ENCODE measurements at places on chromosomes 1 and 21.

GRCh38 chr1:41650028-41650880, 165.8 kb upstream of the EDN2 start:
- DNase-seq = no peak

DNA sequence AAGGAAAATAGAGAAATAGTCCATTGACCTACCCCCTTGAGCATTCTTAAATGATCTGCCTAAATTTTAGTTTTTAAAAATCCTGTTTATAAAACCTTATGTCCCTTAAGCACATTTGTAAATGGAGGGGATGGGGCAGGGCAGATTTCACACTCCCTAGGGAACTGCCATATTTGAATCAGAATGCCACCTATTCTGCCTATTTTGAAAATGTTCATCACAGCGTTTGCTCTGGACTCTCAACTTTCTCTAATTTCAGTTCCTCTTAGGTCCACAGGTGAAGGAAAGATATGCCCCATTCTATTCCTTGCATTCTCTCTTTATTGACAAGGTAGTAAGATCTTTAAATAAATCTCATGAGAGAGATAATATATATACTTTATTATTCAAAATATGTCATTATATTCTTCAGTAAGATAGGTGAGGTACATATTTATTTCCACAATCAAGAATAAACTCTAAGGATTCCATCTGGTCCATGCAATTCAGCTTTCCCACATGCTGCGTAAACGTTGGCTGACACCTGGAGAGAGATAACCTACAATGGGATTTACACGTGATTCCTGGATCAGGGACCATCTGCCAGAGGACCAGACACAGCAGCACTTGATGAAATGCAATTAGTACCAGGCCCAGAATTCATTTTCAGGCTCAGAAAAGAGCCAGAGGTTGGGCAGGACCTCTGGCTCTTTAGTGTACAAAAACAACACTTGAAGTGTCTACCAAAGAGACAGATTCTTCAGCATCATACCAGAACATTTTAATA, 1.2 kb upstream of the LPGAT1 start:
- no peak for DNase-seq

DNA sequence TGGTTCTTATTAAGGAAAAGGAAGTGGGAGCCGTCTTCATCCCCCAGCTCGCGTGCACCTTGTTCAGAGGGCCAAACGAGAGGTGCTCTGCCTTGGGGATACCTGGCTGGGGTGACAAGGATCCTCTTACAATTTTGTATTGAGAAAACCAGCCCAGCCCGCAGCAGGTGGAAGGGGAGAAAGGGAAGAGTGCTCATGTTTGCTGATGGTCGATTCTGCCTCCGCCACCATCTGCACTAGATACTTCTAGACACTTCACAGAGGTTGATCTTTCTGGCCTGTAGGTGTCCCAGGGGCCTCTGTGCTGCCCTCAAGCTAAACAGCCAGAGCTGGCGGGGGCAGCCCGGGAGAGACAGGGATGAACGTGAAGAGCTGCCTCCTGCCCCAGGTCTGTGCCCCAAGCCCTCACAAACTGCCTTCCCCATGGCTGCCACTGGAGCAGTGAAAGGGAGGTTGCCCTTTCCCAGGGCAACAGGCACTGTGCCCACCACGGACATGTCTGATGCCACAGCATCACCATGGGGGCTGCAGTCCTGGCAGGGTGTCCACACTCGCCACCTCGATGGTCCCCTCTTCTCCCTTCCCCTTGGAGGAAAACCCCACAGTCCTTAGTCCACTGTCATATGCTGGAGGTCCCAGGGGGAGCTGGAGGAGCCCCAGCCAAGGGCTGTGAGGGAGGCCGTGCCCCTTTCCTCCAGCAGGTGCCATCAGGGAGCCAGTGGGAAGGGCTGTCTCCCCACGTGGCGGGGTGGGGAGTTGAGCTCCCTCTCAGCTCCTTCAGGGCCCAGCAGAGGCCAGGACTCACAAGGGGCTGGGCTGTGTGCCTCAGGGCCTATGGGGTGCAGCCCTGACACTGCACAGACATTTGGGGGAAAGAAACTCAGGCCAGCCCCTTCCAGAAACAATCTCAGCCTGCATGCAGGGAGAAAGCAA, 8.1 kb downstream of the ADPRS start:
- no peak for DNase-seq

GRCh38 chr1:225471109-225471452, 43.2 kb upstream of the LBR start:
- DNase-seq = no peak

- no peak for DNase-seq
These were observed 33.4 kb upstream of the CD84 start for GRCh38 chr1:160612613-160613218.

GRCh38 chr1:2411801-2412394, 466 bp downstream of the PEX10 start:
- no peak for DNase-seq

- no peak for DNase-seq
These were observed 36.7 kb upstream of the WASF2 start for GRCh38 chr1:27526569-27527222.

DNA sequence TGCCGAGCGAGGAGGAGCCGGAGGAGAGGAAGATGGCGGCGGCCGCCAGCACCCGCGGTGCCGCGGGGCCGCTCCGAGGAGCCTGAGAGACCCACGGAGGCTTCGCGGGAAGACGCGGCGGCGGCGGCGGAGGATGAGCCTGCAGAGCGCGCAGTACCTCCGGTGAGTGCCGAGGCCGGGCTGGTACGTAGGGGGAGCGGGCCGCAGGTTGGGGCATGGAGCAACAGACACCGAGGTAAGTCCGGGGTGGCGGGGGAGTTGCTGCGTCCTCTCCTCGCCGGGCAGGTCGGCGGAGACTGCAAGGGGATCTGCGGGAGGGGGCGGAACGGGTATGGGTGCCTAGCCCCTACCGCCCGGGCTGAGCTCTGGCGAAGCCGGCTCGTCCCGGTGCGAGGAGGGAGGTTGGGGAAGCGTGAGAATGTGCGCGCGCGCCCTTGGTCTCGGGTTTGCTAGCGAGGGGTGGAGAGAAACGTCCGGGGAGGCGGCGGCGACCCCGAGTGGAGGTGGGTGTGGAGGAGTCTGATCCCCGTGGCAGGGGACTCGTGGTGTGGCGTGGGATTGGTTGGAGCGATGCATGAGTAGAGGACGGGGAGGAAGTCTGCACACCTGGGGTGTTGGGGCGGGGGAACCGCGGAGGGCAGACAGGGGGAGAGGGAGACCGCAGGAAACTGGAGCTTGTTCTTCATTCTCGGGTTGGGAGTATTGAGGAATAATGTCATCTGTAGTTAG, at the start of gene SMG7:
SMG7 (plus strand) TSS at position 12 of the 729 bp plus-strand sequence; CDS start at position 134, 122 bp downstream.
- peak; percentile 41 for DNase-seq

- no peak for DNase-seq
These were observed 50.9 kb downstream of the ACTL8 start for GRCh38 chr1:17805869-17806684.

- DNase-seq = no peak
These were observed 4.4 kb downstream of the CLDN19 start for GRCh38 chr1:42735477-42736105.

DNA sequence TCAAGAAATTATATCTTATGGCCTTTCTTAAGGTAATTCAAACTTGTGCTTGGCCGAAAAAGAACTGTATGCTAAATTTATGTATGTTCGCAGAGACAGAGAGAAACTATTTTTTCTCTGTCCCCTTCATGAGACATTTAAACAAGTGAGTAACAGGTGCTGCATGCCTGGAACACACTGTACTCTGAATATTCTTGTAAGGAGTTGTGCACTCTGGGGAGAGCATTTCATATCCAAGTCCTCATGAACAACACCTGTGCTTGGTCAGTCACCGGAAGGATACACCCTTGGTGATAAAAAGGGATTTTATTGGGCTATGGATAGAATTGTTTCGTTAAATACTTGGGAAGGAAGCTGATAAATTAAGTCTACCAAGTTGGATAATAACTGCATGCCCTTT, 220.8 kb upstream of the NRIP1 start:
- DNase-seq = no peak

- DNase-seq = peak; percentile 34
These were observed 71.0 kb downstream of the ACTL8 start for GRCh38 chr1:17826165-17826488.

GRCh38 chr1:36769886-36770830, 264.2 kb downstream of the GRIK3 start:
- no peak for DNase-seq

- DNase-seq = no peak
These were observed 94.6 kb downstream of the ADARB1 start for GRCh38 chr21:45169001-45169400.

DNA sequence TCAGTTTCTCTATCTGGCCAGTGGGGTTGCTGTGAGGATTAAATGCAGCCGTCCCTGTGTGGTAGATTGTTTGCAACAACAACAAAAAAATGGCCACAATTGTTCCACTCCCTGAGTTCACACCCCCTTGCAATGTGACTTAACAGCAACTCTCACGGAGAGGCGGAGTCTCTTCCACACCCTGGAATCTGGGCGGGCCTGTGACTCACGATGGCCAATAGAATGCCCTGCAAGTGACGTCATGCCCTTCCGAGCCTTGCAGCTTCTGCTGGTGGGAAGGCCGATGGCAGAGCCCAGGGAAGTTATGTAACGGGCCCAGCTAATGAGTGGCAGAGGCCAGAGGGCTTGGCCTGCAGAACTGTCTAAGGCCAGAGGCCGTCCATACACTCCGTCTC, 87.9 kb downstream of the RIPK4 start:
- DNase-seq = peak; percentile 99

- DNase-seq = no peak
These were observed 106.5 kb downstream of the PLPP3 start for GRCh38 chr1:56472860-56473259.

- no peak for DNase-seq
These were observed 10.5 kb upstream of the LMO4 start for GRCh38 chr1:87318056-87318650.

GRCh38 chr1:30679201-30679975, 44.0 kb downstream of the MATN1 start:
- no peak for DNase-seq

- DNase-seq = no peak
These were observed 9.9 kb upstream of the GPR25 start for GRCh38 chr1:200862713-200863415.

- peak; percentile 95 for DNase-seq
These were observed 66.5 kb upstream of the UBE2U start for GRCh38 chr1:64136752-64137411.

GRCh38 chr1:201331166-201331565, 46.3 kb downstream of the TNNT2 start:
- DNase-seq = no peak

DNA sequence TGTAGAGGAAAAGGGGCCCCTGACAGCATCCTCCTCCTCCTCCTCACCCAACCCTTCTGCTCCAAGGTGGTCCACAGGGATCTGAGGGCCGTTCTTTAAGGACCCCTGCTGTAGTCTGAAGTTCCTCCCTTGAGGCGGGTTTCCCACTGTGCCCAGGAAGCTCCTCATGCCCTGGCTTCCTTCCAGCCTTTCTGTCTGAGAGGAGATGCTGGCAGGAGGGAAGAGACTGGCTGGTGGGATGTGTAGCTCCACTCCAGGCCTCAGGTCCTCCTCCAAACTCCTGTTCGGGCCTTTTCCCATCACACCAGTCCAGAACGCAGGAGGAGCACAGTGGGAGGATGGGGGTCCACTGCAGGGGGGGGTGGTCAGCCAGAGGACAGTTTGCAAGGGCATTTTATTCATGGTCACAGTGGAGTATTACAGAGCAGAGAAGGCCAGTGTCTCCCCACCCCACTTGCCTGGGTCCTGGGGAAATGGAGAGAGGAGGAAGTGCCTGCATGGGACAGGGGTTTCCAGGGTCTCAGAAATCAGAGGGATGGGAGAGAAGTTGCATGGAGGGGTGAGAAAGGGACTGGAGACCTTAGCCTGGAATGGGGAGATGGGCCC, 7.8 kb downstream of the ETV3L start:
- DNase-seq = no peak
